ENCODE measurements at places on chromosomes 7 and 10. TPM values are rescaled to one million over a fixed set of nuclear protein-coding genes. Genes with fewer than 3 reads are reported as not detected.

DNA sequence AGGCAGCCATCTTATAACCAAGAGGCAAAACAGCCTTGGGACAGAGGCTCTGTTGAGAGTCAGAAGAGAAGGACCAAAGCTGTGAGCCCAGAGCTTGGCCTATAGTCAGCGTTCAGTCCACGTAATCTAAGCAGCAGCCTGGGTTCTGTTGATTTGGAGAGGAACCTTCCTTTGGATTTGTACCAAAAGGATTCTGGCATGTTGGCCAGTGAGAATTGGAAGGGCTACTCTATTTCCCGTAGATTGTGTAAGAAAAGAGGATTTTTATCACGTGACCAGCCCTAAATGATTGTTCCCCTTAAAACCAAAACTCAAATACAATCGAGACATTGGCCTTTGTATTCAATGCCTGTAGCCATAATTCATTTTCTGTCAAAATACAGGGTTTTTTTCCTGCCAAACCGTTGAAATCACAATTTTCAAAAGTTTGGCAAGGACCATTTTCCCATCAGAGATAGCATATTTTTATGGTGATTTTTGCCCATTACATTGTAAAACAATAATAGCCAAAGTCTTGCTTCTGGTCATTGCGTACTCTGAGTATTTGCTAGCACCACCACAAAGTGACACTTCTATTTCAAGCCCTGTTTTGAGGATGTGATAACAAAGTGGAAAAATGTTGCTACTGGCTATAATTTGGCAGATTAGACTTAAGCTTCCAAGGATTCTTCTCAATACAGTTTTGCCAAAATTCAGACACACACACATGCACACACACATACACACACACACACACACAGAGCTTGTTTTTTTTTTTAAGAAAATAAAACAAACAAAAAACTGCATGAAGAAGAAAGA is 23.1 kb upstream of the BMPER start:
- DNase-seq = no peak

The BICC1 gene
- total RNA-seq = 0.33 TPM

The BAIAP2L1 gene
- 16.6 TPM for total RNA-seq

The ACSL5 gene
- not detected for total RNA-seq

The GSTK1 gene
- 51.9 TPM for total RNA-seq

The CCDC136 gene
- total RNA-seq = 14.7 TPM

- no peak for DNase-seq
These were observed 91.5 kb downstream of the KMT2C start for GRCh38 chr7:152344253-152344652.

The TACC2 gene
- total RNA-seq = 11.8 TPM

GRCh38 chr10:101569622-101570427 is 18.2 kb downstream of the POLL start:
- peak; percentile 98 for DNase-seq

GRCh38 chr7:55194522-55194921 is 170.6 kb upstream of the LANCL2 start:
- no peak for DNase-seq

GRCh38 chr10:51770709-51771108 is 71.3 kb upstream of the CSTF2T start:
- DNase-seq = no peak

- DNase-seq = no peak
These were observed 65.6 kb upstream of the LRRC18 start for GRCh38 chr10:49005270-49005669.

DNA sequence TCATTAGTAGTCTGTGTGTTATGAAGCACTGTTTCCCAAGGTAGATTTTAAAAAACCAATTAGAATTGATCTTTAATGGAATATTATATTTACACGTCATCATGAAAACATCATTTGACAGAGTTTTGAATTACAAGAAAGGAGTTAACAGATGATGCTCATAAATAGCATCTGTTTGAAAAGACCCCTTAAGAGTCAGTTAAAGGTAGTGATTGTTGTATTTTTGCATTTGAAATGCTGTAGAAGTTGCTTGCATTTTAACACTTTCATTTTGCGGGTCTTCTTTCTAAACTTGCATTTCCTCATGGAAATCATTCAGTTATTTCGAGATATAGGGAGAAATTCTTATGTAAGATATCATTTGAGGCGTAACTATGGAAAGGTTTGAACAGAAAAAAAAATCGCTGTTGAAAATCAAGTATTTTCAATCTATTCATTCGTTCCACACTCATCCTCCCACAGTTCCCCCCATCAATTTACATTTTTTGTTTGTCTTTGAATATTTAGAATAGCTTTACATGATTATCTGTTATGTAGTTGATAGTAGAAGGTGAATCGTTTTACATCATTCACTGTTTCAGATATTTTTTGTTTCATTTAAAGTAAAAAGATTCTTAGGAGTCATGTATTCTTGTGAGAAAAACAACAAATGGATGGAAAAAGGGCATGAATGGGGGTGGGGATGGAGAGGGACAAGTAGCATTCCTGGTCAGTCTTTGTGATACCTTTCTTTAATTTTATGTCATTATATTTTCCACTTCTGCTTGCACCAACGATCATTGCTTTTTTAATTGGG is 3.0 kb upstream of the SKIDA1 start:
- DNase-seq = no peak

The SDK1 gene
- total RNA-seq = 4.1 TPM

DNA sequence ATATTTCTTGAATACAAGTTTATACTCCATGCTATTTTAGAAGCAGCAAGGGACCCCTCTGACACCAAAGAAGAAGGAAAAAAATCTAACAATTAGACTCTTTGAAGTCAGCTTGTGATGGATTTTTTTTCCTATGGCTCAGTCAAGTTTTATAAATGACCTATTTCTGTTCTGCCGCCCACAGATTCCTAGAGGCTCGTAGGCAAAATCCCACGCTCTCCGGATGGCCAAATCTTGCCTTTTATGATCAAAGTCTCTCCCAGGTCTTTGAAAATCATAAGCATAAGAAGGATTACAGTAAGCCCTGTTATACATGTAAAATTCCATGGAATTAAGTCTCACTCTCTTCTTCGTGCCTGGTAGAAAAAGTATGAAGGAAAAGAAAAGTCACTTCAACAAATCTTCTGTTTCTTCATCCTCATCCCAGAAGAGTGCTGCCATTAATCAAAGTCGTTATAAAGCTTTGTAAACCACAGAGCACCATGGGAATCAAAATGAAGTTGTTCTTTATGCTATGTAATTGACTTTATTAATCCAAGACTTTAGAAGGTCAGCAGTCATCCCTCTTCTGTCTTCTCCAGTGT is 33.1 kb downstream of the ASB13 start:
- DNase-seq = no peak

GRCh38 chr10:11782793-11783557 is 40.2 kb upstream of the PROSER2 start:
- peak; percentile 74 for DNase-seq

DNA sequence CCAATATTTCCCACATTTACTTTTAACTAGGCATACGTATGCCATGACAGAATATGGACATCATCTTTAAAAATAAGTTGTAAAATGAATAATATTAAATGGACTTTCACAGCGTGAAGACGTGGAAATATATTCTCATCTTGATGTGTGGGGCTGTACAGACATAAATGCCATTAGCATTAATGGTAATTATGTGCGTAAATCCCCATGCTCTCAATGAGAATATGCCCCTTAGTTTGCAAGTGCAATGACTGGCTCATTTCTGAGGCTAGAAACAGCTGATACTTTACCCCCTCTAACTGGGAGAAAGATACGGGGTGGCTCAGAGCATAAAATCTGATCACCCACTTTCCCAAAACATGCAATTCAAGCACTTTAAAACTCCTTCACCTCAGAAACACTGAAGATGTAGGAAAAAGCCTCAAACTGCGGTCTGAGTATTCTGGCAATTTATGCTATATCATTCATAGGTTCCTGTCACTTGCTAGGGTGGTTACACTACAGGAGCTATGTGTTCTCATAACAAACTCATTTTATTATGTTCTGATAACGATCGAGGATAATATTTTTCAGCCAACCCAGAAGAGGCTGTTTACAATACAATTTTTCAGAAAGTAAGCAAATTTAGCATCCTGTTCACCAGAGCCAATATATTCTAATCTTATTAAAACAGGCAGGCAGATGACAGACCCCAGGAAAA is 211.8 kb downstream of the SKAP2 start:
- no peak for DNase-seq

DNA sequence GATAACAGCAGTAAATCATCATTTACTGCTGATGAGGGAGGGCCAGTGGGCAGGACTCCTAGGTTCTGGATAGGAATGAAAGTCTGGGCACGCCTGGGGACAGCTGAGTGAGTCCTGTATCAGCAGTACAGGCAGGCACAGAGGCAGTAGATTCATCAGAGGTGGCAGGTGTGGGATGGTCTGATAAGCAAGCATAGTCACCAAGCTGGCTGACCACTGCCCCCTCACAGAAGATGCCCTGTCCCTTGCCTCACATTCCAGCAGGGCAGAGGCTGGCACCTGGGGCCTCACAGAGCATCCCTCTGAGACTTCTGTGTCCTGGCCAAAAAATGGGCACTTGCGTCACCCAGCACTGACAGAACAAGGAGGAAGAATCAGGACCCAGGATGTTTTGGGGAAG is 23.2 kb upstream of the ACSM6 start:
- DNase-seq = no peak

DNA sequence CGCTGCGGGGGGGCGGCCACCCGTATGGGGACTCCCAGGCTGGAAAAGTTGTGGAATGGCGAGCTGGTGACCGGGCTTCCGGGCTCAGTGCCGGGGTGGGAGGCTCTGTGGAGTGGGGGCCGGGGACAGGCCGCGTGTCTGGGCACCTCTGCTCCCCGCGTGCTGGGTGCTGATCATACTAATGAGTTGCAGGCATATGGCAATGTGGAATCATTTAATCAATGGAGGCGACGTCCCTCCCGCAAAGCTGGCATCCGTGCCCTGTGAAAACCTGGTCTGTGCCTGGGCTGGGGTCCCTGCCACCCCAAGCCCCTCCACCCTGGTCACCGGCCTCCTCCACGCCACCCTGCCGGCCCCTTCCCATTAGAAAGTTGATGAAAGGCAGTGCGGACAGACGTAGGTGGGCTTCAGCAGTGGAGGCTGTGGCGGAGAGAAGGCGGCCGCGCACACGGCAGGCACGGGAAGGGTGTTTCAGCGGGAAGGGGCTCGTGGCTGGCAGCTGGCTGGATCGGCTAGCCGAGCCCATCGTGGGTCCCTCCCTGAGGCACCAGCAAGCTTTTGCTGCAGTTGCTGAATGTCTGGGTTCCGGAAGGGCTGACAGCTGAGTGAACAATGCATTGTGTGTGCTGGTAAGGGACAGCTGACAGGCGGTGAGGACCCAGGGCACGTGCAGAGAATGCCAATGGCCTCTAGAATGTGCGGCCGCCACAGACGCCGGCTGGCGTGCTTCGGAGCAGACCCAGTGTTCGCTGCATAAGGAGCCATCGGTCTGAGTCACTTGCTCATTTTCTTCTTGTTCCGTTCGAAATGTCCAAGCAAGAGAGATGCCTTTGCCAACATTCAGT is 1.5 kb downstream of the ADGRA1 start:
- DNase-seq = no peak

GRCh38 chr7:132393789-132394261 is 182.4 kb downstream of the PLXNA4 start:
- DNase-seq = no peak
